ENCODE measurements at places on chromosomes 3 and 15. TPM values are rescaled to one million over a fixed set of nuclear protein-coding genes. Genes with fewer than 3 reads are reported as not detected.

NEK10 gene
- polyA plus RNA-seq: 2.1 TPM

ZBED2 gene
- polyA plus RNA-seq: 0.33 TPM

DCBLD2 gene
- polyA plus RNA-seq: 55.5 TPM

SST gene
- polyA plus RNA-seq: 3.4 TPM

GOLGA8T gene
- not detected for polyA plus RNA-seq

ATP13A5 gene
- 0.38 TPM for polyA plus RNA-seq

PTPRG gene
- polyA plus RNA-seq: 87.6 TPM

RBMS3 gene
- 17.2 TPM for polyA plus RNA-seq

NAALADL2 gene
- polyA plus RNA-seq: 21.5 TPM

AMT gene
- polyA plus RNA-seq: 18.8 TPM

C3orf49 gene
- polyA plus RNA-seq: 0.42 TPM

RETNLB gene
- not detected for polyA plus RNA-seq

CCR8 gene
- polyA plus RNA-seq: not detected

SPSB4 gene
- 17.2 TPM for polyA plus RNA-seq

FEZF2 gene
- not detected for polyA plus RNA-seq

ACTRT3 gene
- 4.1 TPM for polyA plus RNA-seq

ZIC4 gene
- not detected for polyA plus RNA-seq

IL12A gene
- polyA plus RNA-seq: 1.0 TPM

PRR20G gene
- not detected for polyA plus RNA-seq

CXCR6 gene
- polyA plus RNA-seq: 0.35 TPM

CLDN16 gene
- 44.8 TPM for polyA plus RNA-seq

THAP10 gene
- polyA plus RNA-seq: 6.5 TPM

UBA7 gene
- 51.4 TPM for polyA plus RNA-seq

ALG1L2 gene
- polyA plus RNA-seq: 1.3 TPM

LYZL4 gene
- polyA plus RNA-seq: not detected

SCG5 gene
- 19.5 TPM for polyA plus RNA-seq

GOLGA8G gene
- 0.06 TPM for polyA plus RNA-seq

PSTPIP1 gene
- 0.73 TPM for polyA plus RNA-seq

PPIP5K1 gene
- polyA plus RNA-seq: 33.2 TPM

TRANK1 gene
- 6.8 TPM for polyA plus RNA-seq

P4HTM gene
- 23.5 TPM for polyA plus RNA-seq

GATM gene
- 213 TPM for polyA plus RNA-seq

GCSAM gene
- polyA plus RNA-seq: 1.6 TPM

KLF15 gene
- 10.1 TPM for polyA plus RNA-seq

MAP6D1 gene
- not detected for polyA plus RNA-seq

C15orf40 gene
- 28.3 TPM for polyA plus RNA-seq

ARPIN gene
- 29.5 TPM for polyA plus RNA-seq

AADAC gene
- 0.26 TPM for polyA plus RNA-seq

SH2D7 gene
- 0.42 TPM for polyA plus RNA-seq

PML gene
- 34.4 TPM for polyA plus RNA-seq
